ENCODE measurements at places on chromosomes 2 and 18.

GRCh38 chr2:211026109-211026508 is 469.7 kb downstream of the CPS1 start:
- no peak for DNase-seq

- DNase-seq, result no peak
These were observed 112.9 kb downstream of the NR4A2 start for GRCh38 chr2:156219491-156220100.

DNA sequence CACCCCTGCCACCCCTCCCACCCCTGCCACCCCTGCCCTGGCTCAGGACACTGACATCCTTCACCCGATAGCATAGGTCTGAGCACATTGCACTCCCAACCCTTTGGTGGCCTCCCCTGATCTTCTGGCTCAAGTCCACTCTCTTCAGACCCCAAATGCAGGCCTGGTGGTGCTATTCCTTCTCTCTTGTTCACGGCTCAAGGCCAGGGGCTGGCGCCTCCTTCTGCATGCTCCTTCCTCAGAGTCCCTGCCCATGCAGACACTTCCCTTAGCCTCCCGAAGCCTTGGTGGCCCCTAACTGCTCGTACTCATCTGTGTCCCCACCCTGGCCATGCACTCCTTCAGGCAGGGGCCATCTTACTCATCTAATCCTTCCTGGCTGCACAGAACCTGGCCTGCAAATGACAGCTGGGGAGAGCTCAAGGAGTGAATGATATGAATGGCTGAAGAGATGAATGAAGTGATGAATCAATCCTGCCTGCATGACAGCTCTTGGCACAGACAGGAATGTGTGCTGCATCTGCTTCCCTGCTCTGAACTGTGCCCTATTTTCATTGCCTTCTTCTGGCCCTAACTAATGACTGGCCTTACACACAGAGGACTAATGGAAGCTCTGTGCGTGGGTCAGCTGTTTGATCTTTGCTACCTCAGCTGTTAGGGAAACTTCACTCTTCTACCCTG is 290.8 kb downstream of the DYSF start:
- DNase-seq, result no peak

- no peak for DNase-seq
These were observed 771.0 kb upstream of the CDH2 start for GRCh38 chr18:28947900-28948299.

- no peak for DNase-seq
These were observed 7.0 kb upstream of the NUP35 start for GRCh38 chr2:183117226-183117625.

Measured in fibroblast of the conjunctiva (primary cell).